ENCODE measurements at places on chromosomes 1 and 21.

- no peak for DNase-seq
Observed at GRCh38 chr1:30695439-30695841, 27.9 kb downstream of the MATN1 start.

DNA sequence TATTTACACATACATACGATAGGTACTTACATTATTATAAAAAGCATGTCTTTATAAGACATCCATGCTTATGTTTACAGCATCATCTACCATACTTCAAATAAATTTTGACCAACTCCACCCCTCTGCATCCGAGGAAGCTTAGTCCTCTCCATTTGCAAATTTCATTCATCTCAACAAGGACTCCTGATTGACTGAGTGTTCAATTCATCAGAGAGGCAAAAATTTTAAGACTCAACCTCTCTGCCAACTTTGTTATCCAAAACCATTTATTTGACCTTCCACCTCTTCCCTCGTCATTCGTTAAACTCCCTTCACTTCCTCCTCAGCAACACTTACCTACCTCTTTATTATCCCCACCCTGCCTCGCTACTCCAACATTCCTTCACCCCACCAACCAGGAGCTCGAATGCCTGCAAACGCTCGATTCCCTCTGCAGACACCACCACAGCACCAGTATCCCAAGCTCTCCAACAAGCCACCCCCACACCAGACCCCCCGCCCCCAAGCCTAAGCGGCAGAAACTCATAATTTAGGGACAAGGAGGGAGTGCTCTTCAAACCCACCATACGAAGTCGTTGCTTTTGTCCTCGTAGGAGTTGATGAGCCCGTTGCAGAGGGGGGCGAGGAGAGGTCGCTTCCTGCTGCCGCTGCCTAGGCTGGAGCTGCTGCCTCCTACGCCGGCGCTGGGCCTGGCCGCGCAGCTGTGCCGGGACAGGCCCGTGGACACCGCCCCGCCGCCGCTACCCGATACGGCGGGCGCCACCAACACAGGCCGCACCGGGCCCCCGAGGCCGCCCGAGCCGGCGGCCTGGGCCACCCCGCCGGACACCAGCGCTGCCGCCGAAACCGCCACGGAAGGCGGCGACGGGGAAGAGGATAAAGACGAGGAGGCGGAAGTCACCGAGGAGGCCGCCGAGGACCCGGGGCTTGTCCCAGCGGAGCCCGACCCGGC, 803 bp downstream of the COP1 start:
- DNase-seq, result peak; percentile 46

DNA sequence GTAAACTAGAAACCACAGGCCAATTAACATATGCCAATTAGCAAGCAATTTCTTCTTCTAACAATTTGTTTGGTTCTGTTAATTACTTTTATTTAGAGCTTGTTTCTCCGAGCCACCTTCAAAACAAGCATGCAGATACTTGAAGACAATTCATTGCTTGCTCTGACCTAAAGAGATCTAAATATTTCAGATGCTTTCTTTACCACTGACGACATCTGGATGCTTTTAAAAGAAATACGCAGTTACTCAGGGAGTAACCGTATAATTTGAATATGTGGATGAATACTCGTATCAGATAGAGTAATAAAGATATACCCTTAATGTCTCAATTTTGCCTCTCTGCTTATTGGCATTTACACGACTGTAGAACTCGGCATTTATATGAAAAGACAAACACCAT, 390.0 kb downstream of the DISC1 start:
- DNase-seq, result peak; percentile 78

GRCh38 chr1:158961178-158961577, 29.8 kb downstream of the PYHIN1 start:
- no peak for DNase-seq

GRCh38 chr21:42537106-42537742, 23.6 kb downstream of the SLC37A1 start:
- DNase-seq, result no peak

DNA sequence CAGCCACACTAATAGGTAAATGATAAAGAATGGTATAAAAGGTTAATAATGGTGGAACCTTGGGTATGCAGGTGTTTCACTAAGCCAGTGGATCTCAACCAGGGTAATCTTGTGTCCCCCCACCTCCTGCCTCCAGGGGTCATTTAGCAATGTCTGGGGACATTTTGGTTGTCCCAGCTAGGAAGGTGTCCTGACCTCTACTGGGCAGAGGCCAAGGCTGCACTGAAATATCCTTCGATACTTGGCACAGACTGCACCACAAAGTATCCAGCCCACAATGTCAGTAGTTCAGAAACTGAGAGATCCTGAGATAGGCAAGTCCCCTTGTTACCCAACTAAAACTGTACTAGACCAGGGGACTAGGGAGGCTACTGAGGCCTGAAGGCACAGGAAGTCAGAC, 113.6 kb upstream of the TIAM1 start:
- no peak for DNase-seq

- DNase-seq, result peak; percentile 7
Observed at GRCh38 chr1:217535601-217536377, 95.1 kb downstream of the GPATCH2 start.

GRCh38 chr1:48966583-48966982, 189.9 kb upstream of the BEND5 start:
- DNase-seq, result peak; percentile 82

- peak; percentile 47 for DNase-seq
Observed at GRCh38 chr1:205477759-205478247, 22.0 kb upstream of the BLACAT1 start.

DNA sequence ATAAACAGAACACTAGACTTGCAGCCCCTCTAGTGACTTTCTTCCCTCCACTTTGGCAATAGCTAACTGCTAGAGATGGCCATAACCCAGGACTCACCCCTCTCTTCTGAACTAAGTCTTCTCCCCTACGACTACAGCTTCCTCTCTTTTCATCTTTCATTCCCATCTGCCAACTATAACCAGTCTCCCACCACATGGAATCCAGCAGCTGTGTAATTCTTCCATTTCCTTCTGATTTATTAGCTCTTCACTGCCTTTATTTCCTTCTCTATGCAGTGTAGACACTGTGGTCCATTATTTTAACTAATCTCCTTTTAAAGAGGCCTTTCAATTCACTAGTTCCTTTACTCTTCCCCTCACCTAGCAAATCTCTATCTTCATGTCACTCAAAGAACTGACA, 13.4 kb upstream of the KCNK1 start:
- no peak for DNase-seq

DNA sequence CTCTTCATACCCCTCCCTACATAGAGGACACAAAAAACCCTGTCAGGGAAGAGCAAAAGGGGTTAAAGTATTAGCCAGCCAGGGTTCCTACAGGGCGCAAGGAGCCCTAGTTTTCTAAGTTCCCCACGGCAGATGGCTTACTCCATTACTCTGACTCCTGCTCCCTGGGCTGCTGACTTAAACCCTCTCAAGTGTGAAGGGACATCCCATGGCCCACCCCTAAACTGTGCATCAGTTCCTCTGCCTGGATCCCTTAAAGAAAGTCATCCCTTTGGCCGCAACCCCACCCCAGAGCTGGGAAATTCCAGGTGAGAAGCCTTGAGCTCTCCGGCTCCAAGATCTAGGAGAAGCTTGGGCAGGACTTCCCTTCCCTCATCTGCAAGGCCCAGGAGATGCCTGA, 236.0 kb downstream of the TOMM20 start:
- DNase-seq, result no peak

GRCh38 chr1:22437573-22437972, 14.1 kb upstream of the ZBTB40 start:
- no peak for DNase-seq

GRCh38 chr1:157639800-157640199, 41.9 kb upstream of the FCRL4 start:
- DNase-seq, result no peak

GRCh38 chr1:225476538-225476988, 48.7 kb upstream of the LBR start:
- DNase-seq, result peak; percentile 41

All from fibroblast of skin of right quadriceps (primary cell).